Left lung (tissue), 14 donors: ENCODE measurements at places on chromosomes 13 and 19. TPM values are rescaled to one million over a fixed set of nuclear protein-coding genes. Genes with fewer than 3 reads are reported as not detected.

DNA sequence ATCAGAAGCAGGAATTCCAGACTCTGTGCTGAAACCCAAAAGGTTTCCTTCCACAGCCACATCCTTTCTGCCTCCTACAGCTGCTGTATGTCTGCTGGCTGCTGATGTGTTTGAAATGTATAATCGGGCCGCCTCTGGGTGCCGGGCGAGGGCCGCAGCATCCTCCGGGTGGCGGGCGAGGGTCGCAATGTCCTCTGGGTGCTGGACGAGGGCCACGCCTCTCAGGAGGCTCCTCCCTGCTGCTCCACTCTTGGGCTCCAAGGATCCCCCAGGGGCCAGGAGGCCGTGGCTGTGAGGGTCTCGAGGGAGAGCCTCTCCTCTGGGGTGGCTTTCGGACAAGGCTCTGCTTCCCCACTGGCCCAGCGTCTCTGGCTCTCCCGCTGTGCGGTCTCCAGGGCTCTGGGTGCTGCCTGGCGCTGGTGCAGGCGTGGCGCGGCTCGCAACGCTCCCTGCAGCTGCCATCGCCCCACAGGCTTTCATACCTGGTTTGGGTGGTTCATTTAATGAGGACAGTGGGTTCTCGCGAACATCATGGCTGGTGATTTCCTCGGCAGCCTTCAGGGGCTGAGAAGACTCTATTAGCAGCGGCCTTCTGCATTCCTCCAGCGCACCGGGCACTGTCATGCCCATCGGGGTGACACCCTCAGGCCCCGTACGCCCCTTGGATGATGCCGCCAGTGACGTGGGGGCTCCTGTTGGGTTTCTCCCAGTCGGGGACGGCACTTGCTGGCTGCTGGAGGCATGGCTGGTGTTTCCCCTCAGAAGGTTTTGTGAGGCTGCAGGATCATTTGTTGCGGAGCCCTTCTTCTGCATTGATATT lies 41.8 kb upstream of the GRTP1 start:
- DNase-seq: no peak

DNA sequence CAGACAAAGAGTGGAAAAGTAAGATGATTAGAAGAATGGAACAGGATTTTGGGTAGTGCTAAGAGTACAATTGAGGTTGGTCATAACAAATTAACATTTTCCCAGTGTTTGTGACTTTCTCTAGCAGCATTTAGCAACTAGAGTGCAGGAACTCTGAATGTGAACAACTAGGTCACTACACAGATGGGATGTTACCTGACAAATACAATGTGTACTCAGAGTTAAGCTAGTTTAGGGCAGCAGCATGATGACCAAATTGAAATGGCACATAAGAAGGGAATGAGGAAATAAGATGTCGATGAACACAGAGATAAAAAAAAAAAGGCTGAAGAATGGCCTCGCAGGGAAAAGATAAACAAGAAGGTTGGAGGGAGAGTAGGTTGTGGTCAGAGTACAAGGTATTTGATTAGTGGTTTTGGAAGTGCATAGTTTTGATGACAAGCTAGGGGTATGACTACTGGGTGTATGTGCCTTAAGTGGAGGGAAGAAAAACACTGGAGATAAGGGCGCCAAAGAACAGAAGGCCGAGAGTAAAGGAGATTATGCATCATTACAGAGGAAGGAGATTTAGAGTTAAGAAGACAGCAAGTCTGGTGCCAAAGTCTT lies 381.1 kb downstream of the FGF14 start:
- DNase-seq: no peak

DNA sequence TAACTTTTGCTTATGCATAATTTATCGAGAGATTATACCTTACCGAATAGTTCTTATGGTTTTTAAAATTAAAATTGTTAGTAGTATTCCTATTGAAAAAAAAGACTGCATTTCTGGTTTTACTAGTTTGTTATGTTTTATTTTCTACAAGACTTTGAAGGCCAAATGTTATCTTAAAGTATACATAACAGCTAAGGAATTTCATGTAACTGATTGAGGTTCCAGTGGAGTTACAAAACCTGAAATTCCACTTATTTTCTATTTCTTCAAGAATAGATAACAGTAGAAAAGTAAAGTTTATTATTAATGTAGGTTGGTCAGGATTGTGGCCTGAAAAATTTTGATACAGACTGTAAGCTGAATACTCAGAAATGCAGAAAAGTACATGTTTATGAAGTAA lies 1216.0 kb upstream of the PCDH20 start:
- DNase-seq: no peak

KIR3DL2 gene
- polyA plus RNA-seq: not detected
